Inflammatory macrophage treated with lipopolysaccharide for 4 hours (primary cell): ENCODE measurements at places on chromosomes 2 and 18.

GRCh38 chr2:43556256-43556655 lies 39.6 kb downstream of the THADA start:
- no peak for DNase-seq

DNA sequence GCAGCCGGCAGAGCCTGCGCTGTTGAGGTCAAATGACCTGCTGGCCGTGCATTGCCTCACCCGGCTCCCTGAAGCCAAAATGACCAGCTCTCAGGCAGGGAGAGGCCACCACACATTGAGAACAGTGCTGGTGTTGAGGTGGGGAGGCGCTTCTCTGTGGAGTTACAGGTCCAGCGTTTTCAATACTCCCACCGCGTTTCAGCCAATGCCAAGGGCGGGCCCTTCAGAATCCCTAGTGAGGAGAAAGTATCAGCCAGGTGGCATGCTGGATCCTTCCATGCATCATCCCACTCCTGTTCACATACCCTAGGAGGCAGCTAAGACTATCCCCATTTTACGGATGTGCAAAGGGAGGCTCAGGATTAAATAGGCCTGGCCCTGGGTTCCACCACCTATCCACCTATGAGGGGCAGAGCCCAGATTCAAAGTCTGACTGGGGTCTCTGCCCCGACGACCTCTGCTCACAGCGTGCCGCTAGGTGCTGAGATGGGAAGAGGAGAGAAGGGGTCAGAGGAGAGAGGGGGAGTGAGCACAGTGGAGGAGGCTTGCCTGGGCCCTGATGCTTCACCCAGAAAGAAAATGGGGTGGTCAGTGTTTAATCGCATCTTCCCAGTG lies 137.6 kb upstream of the ID2 start:
- DNase-seq, result peak; percentile 57

- no peak for DNase-seq
Observed at GRCh38 chr2:130391872-130392670, 36.2 kb downstream of the PTPN18 start.

- no peak for DNase-seq
Observed at GRCh38 chr18:47846431-47846830, 84.0 kb downstream of the SMAD2 start.

- no peak for DNase-seq
Observed at GRCh38 chr2:222381566-222381965, 42.8 kb upstream of the SGPP2 start.

DNA sequence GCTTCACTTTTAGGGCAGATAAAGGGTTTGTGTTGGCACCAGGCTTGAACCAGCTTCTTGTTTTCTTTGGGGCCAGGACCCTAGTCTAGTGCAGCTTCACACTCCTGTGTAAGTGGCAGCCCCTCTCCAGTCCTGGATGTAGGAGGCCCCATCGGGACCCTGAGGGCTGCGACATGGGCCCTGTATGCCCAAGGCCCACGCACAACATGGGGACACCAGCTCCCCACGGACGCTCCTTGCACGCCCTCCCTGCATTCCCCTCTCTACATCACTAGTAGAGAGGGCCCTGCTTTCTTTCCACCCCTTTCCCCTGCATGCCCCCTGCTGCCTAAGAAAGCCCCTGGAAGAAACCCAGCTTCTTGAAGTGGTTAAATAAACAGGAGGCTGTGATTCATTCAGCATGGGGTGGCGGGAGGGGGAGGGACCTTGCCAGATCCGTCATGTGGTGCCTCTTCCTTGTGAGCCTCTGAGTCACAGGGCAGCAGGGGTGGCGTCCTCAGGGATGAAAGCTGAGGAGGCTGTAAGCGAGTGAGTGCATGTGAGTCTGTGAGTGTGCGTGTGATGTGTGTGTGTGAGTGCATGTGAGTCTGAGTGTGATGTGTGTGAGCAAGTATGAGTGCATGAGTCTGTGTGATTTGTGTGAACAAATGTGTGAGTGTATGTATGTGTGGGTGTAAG lies 42.5 kb downstream of the COPS8 start:
- DNase-seq, result peak; percentile 79

DNA sequence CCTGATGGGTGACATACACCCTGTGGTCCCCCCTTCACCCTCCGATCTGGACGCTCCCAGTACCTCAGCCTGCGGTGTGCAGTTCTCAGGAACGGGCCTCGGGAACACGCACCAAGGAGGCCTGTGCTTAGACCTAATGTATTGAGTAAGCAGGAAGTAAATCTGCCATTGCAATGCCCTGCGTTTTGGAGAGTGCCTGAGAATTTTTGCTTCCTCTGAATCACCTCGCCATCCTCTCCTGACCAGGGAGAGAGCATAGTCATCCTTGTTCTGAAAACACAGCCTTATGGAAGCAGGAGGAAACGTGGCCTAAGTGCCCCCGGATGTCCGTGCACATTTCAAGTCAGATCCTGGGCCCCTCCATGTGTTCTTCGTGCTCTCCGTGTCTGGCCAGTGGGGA lies 272.2 kb downstream of the NDUFA10 start:
- peak; percentile 47 for DNase-seq

- no peak for DNase-seq
Observed at GRCh38 chr2:237867465-237867864, 8.0 kb downstream of the RAMP1 start.

- DNase-seq, result no peak
Observed at GRCh38 chr2:114222344-114222743, 220.1 kb upstream of the DPP10 start.

DNA sequence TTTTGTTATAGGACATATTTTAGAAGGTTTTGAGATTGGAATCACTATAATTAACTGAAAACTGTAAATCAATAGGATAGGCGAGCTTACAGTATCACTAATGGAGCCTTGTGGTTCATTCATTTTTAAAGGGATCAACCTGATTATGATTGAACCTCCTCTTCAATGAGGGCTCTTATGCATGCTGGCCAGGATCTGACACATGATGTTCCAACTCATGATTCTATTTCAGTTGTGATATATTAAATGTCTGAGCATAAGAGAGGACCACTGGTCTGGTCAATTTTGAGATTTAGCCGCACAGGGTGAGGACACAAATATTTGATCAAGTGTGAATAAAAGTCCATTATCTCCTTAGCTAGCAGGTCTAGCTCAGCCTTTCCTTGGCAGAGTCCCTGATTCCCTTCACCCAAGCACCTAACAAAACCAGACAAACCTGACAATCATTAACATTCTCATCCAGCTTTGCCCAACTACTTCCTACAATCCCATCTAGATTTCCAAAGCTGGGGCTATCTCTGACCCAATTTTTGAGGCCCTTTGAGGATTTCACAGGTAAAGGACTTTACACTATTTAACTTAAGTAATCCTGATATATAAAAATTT lies 6.9 kb upstream of the MAP4K4 start:
- DNase-seq, result no peak

DNA sequence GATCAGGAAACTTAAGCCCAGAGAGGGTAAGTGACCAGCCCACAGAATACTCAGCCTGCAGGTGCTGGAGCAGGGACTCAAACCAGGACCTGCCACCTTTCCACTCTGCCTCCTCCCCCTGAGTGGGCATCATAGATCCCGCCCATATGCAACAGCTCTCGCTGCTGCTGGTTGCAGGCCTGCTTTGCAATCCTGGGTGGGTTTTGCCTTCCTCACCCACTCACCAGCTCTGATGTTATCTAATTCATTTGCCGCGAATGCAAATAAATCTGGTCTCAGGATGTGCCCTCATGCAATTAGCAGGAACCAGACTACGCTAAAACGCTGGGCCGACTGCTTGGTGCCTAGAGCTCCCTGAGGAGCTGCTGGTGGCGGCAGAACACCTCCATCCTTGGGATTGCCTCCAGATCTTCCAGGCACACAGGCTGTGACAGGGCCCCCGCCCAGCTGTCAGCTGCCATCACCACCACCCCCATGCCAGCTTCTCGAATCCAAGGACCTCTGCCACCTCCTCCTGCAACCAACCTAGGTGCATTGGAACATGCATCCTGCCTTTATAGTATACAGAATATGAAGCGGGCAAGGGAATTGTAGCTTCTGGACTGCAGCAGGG lies 28.8 kb downstream of the CNGA3 start:
- DNase-seq, result no peak

DNA sequence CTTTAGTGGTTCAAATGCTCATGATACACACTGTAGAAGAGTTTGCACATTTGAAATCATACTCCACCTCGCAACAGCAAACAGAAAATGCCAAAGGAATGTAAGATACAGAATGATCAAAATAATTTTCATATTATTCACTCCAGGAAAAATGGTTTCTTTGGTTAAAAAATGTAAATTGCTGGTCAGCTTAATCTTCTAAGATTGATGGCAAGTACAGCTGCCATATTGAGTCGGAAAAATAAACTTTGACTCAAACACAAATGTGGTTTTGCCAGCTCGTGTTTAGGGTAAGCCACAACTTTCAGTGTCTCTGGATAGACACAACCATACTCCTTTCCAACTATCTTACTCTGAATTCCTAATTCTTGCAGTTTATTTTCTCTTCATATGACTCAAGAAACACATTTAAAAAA lies 154.9 kb upstream of the SMIM21 start:
- no peak for DNase-seq

DNA sequence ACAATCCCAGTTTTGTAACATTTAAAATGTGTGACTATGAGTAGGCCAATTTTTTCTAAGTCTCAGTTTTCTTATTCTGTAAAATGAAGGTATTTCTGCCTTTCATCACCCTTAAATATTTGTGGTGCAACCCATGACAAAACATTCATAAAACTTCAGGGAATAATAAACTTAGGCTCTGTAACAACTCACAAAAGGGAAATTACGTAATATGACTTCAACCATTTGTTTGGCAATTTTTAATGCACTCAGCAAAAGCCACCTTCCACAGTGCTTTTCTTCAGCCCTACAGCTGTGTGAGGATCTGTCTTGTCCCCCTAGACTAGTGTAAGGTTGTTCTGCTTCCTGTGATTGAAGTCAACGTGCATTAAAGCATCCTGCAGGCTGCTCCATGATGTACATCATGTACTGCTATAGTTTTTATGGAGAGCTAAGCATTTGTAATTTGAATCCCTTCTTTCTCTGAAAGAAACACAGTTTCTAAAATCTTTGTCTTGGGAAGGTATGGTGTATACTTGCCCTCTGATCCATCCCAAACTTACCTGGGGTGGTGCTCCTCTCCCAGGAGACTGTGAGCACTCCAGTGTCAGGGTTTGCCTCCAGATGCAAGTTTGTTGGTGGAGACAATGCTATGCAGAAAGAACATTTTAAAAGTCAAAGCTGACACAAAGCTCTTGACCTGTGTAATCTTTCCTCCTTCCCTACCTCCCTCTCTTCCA lies 39.1 kb downstream of the FN1 start:
- peak; percentile 79 for DNase-seq
